ENCODE measurements at places on chromosomes 7 and 10.

DNA sequence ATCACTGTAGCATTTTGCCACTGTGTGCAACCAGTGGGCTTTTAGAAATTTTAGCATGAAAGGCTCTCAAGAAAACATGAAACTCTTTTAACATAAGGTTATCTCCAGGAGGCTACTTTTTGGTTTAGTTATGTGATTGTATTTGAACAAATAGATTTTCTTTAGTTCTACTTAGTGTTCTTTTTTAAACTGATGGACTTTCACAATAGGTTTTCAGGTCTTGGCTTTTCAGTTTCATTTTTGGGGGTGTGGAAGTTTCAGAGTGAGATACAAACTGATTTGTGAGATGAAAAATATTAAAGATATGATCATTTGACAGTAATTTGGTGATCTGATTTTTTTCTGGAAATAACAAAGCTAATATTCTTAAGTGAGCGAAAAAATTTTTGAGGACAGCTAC lies 344.1 kb downstream of the PHF14 start:
- no peak for DNase-seq

DNA sequence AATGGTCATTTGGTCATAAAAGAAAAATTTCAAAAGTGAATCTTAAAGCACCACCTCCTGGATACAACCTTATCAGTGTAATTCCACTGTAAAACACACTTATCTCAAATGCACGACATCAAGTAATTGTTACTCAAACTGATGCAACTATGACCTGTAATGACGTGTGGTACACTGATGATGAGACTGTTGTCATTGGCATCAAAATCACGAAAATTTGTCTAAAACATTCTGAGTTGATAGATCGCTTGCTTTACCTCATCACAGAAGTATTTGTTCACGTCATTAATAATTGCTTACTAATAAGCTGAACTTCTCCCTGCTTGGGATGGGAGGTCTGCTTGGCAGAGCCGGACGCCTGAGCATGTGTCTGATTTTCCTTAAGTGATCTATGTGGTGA lies 221.8 kb upstream of the KLF6 start:
- DNase-seq: no peak

DNA sequence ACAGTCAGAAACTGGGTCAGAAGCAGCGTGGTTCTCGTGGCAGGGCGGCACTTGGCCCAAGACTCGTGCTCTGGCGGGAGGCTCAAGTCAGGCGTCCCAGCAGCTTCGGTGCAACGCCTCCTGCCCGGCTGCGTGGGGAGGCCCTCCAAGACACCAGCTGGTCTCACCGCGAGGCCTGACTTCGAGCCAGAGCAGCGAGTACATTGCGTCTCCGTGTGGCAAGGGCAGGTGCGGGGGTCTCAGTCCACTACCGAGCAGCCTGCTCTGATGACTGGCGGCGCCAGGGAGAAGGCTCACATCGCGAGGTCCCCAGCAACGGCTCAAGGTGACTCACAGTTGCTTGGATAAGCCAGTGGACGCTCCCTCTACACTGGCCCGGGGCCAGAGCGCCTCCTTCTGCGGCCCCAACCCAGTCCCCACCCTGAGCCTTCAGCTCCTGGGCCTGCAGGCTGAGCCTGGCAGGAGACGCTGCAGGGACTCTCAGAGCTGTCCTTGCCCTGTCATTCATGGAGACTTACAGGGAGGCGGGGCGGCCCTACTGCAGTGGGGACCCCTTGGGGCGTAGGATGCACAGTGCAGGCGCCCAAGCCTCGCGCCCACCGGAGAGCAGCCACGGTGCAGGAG lies 41.9 kb upstream of the PRKAR1B start:
- DNase-seq: peak; percentile 72

DNA sequence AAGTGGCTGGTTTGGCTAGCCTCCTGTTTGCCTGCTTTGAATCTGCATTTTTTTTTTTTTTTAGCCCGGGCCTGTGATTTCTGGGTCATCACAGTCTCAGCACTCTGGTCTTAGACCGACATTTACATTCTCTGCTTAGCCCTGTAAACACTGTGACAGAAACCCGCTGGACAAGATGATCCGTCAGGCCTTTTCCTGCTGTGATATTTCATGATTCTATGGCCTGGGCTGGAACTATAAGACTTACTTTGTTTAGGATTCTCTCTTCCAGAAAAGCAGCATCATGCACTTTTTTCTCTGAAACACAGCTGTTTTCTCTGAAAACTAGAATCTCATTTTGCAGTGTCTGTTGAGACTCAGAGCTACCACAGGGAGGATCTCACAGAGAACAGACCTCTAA lies 705.5 kb downstream of the GRID1 start:
- DNase-seq: no peak

- DNase-seq: peak; percentile 82
Observed at GRCh38 chr10:45418849-45419675, 45.0 kb downstream of the ALOX5 start.

GRCh38 chr10:110221044-110221720 lies 13.8 kb downstream of the MXI1 start:
- no peak for DNase-seq

DNA sequence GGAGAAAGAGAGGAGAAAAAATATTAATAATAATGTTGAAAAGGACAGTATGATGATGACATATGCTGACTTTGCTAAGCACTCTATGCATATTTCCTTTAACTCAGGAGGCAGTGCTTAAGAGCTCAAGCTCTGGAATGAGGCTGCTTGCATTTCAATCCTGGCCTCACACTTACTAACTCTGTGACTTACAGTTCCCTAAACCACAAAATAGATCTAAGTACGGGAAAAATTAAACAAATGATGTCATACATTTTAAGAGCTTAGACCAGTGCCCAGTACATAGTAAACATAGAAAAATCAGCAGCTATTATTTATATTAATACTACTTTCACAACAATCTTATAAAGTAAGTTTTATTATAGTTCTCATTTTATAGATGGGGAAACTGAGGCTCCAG lies 61.3 kb downstream of the GFRA1 start:
- no peak for DNase-seq

DNA sequence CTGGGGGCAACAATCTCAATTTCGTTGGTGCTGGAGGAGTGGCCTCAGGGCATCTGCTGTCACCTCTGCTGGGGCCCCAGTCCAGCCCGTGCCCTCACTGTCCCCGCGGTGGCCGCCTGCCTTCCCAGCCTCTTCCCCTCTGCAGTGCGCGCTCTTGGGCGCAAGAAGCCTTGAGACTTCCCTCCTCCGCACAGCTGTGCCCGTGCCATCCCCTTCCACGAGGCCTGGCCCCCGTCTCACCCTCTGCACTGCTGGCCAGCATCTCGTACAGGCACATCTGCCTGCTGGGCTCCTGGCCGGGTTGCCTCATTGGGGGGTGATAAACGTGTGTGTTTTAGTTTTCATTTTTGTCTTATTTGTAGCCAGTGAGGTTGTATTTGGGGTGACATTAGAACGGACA lies 14.0 kb downstream of the IDI2 start:
- no peak for DNase-seq

GRCh38 chr10:71980181-71981014 lies 16.2 kb downstream of the CHST3 start:
- DNase-seq: no peak

DNA sequence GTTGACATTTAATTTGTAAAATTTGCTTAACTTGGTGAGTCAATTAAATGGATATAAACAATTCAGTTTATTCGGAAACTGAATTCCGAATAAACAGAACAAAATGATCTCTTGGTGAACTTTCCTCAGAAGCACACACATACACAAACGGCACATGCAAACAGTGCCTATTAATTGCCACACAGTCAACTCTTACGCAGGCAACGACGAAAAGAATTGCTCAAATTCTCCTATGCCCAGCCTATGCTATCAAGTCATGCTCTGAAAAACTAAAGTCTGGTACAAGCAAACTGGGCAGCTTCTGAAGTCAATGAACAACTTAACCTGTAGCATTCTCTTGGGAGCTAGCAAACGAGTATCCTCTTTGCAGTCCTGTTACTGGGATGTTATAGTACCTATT lies 38.8 kb upstream of the ASL start:
- DNase-seq: no peak

GRCh38 chr7:25663877-25664276 lies 435.6 kb upstream of the NPVF start:
- peak; percentile 38 for DNase-seq

GRCh38 chr10:97506199-97506991 lies 7.7 kb downstream of the UBTD1 start:
- DNase-seq: no peak

GRCh38 chr7:143518521-143518920 lies 40.8 kb downstream of the TAS2R41 start:
- no peak for DNase-seq

GRCh38 chr7:118185163-118185860 lies 1.3 kb downstream of the LSM8 start:
- DNase-seq: no peak

DNA sequence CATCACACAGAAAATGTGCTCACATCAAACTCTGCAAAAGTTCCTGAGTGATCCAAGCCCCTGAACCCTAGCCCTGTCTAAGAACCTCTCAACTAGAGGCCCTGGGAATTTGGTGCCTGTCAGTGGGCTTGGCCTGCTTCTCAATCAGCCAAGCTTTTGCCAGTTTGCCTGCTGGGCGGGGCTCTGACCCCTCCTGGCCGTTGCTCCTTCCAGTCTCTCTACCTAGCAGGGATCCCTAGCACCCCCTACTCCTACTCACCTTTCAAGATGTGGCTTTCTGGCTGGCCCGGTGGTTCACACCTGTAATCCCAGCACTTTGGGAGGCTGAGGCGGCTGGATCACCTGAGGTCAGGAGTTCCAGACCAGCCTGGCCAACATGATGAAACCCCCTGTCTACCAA lies 2.1 kb downstream of the KLRG2 start:
- no peak for DNase-seq

DNA sequence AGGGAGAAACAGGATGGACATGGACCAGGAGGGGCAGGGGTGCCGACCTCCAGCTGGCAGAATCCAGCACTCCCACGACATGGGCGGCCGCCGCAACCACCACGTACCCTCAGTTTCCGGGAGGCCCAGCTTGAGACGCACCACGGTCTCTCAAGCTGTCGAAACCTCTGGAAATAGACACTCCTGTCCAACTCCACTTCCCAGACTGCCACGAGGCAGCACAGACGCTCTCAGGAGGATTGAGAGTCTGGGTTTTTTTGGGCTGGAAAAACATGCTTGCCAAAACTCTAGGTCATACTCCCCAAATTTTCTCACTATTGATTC lies 37.9 kb upstream of the PDGFA start:
- DNase-seq: no peak

DNA sequence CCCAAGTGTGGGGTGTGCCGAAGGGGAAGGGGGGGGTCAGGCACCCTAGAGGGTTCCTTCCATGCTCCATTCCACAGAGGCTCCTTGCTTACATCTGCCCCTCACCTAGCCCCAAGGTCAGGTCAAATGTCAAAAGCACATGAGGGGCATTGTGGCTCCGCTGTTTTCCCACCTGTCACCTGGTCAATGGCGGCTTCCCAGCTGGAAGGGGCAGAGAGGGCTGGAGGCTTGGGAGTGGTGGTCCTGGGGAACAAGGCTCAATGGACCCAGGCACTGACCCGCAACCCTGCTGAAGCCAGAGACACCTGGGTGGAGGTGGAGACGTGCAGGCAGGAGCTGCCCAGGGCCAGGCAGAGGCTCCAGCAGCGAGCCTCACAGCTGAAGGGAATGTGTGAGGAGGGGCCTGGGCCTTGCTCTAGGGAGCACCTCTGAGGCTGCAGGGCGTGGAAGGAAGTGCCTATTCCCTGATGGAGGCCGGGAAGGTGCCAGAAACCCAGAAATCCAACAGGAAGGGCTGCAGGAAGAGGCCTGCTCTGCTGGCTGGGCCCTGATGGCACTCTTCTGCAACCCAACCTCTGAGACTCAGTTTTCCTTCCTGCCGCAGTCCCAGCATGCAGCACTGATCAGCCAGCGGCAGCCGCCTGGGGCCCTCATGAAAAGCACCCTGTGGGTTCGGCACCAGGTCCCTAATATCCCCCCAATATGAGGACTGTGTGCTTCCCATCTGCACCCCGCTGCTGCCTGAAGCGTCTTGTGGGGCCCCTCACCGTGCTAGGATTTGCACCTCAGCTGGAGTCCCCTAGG lies 16.0 kb downstream of the RASGEF1A start:
- DNase-seq: no peak

DNA sequence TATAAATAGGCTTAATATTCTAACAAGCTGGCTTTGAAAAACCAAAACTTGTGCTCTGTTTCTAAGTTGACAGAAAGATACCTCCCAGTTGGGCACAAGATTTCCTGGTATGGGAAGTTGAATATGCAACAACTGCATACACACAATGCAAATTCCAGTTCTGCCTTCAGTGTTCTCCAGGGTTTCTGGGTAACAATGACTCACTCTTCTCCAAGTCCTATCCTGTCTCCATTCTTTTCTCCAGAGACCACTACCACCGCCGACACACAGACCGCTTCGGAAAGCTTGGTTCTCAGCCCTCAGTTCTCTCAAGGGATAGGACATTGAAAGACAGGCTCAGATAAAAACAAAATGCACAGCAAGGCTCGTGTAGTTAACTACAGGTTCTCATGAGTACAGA lies 12.2 kb downstream of the PDE1C start:
- no peak for DNase-seq

DNA sequence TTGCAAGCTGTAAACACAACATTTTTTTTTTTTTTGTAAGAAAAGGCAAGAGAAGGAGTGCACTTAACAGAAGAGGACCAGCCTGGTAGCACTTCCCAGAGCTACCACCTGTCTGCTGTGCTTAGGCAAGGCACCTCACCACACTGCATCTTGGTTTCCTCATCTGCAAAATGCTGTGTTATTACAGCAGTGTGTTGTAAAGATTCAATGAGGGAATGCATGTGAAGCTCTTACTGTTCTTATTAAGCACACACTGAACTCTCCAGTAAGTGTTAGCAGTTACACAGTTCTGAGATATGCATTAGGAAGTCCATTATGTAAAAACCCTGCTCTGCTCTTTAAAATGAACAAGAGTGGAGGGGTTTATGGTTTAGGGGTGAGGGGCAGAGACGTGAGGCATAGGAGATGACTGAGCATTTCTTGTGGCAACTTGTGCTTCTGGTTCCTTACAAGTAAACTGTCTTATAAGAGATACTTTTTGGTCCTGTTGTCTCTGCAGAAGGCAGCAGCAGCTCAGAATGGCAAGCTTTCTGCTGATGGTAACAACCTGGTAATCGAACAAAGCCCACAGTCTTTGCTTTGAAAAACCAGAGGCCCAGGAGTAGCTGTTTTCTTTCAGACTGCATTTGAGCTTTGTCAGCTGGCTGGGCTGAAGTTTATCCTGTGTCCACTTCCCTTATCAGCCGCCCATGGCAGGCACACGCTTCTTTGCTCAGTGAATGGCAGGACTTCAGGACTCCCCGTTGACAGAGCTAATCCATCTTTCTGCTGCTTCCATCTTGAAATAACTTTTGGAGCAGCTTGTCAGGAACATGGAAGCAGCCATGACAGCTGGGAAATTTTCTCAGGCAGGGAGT lies 98.8 kb upstream of the BMPER start:
- DNase-seq: no peak

DNA sequence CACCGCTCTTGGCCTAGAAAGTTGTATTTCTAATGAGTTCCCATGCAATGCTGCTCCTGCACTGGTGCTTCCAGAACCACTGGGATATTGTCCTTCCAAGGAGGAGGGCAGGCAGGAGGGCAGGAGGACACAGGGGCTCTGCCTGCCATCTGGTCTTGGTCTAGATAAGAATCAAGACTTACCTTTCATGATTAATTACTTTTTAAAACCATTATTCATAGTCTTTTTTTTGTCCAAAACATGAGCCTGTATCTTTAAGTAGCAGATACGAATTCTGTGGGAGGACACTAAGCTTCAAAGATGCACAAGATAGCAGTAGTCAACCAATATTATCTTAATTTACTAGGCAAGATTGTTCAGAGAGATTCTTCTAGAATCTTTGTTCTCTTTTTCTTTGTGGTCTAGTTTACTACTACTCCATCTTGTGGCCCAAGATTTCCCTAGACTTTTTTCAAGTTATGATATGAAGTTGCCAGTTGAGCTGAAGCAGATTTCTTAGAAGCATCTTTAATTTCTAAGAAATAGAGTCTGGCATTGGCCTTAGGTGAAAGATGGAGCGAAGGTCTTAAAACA lies 57.6 kb downstream of the RBM33 start:
- DNase-seq: no peak

All from femur (tissue), 1 donor.